HS-27A (cell line): ENCODE measurements at places on chromosomes 1 and 21.

DNA sequence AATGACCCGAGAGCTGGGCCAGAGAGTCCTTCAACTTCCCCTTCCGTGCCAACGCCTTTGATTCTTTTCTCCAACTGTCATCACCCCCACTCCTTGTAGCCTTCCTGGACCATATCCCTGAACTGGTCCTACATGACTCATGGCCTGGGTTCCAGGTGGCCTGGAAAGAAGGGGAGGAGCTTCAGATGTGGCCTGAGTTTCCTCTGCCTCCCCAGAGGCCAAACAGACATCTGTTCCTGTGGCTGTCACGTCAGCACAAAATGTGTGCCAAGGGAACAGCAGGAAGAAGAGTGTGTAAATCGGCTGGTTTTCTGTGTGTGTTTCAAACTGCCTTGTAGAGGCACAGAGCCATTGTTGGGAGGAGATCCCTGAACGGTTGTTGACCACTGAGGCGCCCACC, 24.9 kb upstream of the KIRREL1 start:
- no peak for DNase-seq

DNA sequence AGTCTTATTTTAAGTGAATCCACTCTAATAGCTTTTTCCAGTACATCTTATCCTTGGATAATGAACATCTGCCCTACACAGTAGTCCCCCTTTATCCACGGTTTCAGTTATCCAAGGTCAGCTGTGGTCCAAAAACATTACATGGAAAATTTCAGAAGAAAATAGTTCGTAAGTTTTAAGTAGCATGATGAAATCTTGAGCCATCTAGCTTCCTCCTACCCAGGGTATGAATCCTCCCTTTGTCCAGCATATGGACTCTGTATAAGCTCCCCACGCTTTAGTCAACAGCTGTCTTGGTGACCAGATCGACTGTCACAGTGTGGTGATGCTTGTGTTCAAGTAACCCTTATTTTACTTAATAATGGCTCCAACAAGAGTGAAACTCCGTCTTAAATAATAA, 2.6 kb downstream of the GLRX2 start:
- DNase-seq = no peak

GRCh38 chr1:20184997-20185833, 681 bp upstream of the UBXN10 start:
- DNase-seq = no peak

DNA sequence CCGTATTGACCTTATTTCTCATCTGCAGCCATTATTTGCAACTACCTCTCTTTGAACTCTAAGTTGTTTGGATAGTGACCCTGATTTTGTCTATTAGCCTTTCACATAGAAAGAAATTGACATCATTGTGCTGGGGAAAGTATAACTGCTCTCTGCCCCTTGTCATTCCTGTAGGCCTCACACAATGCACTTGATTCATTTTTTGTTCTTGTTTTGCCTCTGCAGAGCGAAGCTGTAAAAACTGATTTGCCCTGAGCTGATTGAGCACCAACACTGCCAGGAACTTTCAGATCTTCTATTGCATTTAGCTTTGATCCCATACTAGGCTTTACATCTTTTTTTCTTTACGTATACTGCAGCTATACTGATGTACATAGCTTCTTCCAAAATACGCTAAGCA, 167.2 kb upstream of the PTBP2 start:
- no peak for DNase-seq

- no peak for DNase-seq
These were observed 116.2 kb upstream of the KCNK1 start for GRCh38 chr1:233497679-233498078.

GRCh38 chr1:194104247-194104844, 917.9 kb upstream of the B3GALT2 start:
- DNase-seq = no peak

DNA sequence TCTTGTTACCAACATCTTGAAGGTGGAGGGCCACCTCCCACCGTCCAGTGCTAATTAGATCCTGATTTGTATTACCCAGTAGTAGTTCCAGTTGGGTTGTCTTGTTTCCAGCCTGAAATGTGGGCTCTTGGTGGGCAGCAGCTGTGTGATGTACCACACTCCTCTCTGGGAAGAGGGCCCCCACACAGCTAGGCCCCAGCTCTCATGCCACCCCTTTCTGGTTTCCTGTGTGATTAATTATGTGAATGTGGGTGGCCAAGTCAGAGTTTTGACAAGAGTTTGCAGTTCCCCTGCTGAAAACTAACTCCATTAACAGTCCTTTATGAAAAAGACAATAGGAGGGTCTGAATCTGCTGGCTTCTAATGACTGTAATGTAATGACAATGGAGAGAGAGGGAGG, 3.8 kb downstream of the HMGB4 start:
- DNase-seq = no peak

DNA sequence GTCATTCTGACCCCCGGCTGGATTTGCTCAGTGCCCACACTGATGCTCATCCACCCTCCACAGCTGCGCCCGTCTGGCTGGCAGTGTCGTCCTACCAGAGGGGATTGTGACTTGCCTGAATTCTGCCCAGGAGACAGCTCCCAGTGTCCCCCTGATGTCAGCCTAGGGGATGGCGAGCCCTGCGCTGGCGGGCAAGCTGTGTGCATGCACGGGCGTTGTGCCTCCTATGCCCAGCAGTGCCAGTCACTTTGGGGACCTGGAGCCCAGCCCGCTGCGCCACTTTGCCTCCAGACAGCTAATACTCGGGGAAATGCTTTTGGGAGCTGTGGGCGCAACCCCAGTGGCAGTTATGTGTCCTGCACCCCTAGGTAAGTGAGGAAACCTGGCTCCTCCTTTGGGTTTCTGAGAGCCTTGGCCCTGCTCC, 5.7 kb upstream of the EFNA4 start:
- no peak for DNase-seq

DNA sequence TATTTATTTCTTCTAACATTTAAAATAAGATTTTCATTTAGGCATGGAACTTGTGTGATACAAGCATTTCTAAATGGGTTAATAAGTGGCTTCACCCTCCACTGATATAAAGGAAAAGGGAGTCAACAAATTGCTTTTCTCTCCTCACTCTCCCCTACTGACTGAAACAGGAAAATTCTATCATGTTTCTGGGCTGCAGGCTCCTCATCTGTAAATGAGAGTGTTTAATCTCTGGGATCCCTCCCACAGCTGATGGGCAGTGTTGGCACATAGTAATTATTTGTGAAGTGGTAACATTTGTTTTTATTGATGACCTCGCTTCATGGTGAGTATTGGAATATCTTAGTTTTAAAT, 69.8 kb upstream of the WARS2 start:
- no peak for DNase-seq

DNA sequence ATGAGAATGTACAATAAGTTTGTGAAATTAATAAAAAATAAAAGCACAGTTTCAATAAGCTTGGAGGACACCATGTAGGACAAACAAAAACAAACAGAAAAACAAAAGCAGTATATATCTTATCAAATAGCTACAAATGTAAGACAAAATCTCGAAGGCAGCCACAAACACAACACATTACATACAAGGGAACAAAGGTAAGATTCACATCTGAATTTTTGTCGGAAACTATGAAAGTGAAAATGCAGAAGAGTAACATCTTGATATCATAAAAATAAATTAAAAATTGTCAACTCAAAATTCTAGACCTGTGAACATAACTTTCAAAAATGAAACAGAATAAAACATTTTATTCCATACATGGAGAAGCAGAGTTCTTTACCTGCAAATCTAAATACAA, 1049.5 kb upstream of the ADGRL2 start:
- no peak for DNase-seq

GRCh38 chr1:237737448-237737847, 153.3 kb downstream of the ZP4 start:
- no peak for DNase-seq

- DNase-seq = no peak
These were observed 1.2 kb upstream of the VWA1 start for GRCh38 chr1:1434131-1434823.

DNA sequence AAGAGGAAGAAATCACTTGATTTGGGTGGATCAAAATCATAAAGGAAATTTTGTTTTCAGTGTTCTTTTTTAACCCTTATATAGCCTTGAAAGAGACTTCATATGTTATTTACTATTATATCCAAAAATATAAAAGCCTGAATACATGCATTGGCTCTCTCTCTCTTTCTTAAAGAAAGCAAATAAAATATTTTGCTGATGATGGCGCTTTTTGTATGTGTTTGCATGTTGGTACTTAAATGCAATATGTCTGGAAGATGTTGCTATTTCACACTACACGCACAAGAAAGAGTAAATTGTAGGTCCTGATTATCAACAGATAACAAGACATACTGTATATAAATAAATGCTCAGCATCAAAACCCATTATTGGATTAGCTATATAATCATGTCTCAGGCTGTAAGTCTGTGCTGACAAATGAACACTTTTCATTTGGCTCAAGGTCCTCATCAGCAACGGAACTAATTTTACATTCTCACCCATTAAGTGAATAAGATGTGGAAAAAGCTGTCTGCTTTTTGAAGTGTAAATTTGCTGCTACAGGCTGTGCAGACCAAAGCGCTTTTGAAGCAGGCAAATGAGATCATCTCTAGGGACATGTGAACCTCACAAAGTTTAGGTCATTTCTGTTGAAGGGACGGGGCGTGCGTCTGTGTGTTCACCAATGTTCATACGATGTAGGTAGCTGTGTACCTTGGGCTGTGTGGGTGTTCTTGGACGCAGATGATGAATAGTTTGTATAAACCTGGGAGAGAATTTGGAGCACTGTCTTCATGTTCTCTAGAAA, 122.4 kb upstream of the LMO4 start:
- no peak for DNase-seq

DNA sequence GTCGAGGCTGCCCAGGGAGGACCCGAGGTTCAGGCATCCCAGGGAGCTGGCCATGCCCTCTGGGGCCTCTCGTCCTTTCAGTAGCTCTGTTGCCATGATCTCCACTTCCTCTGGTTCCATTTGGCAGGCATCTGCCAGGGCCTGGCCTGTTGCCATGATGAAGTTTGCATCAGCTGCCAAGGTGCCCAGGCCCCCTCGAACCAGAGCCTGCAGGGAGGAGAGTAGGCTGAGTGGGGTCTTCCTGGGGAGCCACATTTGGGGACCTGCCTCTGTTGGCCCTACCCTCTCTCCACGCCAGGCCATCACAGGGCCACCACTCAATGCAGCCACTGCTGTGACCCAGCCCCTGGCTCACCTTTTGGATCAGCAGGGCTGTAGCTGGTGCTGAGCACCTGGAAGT, 16.4 kb upstream of the KIF21B start:
- DNase-seq = no peak

- no peak for DNase-seq
These were observed 12.3 kb downstream of the ATP2B4 start for GRCh38 chr1:203638950-203639349.

DNA sequence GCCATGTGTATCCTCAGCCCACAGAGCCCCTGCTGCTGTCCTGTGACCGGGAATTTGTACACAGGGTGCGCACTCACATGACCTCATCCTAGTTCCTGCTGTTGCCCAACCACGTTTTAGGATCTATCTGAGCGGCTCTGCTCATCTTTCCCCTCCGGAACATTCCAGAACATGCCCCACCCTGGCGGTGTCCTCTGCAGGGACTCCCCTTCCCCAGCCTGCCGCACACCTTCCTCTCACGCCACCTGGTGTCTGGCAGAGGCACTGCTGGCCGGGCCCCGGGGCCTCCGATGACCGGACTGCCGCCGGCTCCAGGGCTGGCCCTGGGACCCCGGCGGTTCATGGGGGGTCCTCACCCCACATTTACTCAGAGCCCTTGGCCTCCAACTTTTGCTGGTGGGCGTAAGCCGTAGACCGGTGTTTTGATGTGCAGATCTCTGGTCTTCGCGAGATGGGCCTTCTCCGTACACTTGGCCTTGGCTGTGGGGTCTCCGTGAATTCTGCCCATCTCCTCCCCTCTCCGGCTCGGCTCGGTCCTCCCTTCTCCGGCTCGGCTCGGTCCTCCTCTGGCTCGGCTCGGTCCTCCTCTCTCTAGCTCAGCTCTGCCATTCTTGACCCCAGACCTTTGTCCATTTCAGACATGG, 29.5 kb downstream of the ARHGEF16 start:
- no peak for DNase-seq

GRCh38 chr1:18970762-18971161, 14.3 kb upstream of the IFFO2 start:
- DNase-seq = no peak

DNA sequence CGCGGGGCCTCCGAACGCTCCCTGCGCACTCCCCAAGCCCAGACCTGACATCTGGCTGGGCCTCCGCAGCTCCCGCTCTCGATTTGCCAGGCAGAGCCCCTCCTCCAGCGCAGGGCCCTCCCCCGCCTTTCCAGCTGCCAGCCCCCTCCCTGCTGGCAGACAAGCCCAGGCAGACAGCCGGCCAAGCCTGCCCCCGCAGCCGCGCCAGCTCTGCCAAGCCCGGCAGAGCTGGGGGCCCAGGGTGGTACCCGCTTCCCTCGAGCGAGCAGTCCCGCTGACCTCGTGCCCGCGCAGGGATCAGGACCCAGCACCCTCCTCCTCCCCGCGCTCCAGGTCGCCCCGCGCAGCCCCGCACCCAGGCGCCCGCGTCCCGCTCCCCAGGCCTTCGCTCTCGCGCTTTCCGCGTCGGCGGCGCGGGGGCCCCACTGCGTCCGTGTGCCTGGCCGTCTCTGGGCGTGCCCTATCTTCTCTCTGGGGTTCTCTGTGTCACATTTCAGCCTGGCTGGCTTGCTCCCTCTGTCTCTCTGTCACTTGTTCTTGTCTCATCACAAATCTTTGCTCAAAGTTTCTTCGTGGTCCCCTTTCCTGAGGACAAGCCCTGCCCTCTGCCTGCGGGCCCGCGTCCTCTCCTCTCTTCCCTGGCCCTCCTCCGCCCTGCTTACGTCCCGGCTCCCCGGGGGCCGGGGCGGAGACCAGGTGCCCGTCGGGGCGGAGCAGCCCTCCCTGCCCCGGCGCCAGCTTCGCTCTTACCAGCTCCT, 580 bp downstream of the INKA2 start:
- DNase-seq = no peak

GRCh38 chr1:246608616-246609376, 42.5 kb downstream of the CNST start:
- peak; percentile 86 for DNase-seq

DNA sequence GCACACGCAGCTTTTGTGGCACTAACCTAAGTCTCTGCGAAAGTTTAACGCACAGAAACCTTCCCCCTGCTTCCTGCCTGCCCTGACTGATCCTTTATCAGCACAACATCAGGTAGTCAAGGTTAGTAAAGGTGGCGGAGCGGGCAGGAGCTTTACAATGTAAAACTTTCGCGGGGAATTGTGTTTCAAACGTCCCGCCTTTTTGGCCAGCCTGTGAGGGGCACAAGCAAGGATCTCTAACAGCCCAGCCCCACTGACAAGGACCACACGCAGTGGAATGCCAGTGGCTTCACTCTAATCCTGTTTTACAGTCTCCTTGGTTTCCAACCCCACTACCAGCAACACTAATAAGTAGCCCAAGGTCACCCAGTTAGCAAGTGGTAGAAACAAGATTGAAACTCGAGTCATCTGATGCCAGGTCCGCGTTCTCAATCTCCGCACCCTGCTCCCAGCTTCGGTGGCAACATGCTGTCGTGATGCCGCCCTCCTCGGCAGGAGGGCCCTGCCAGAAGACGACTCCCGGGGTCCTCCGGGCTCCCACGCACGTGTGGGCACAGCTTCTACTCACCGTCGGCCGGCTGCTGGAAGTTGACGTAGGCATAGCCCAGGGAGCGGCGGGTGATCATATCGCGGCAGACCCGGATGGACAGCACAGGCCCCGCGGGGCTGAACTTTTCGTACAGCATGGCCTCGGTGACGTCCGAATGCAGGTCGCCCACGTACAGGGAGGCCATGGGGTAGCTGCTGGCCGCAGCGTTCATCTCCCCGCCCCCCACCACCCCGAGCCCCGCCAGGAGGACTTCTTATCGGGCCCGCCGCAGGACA, 1.2 kb downstream of the PABPC4 start:
- no peak for DNase-seq

GRCh38 chr1:19432943-19433718, 52.2 kb downstream of the CAPZB start:
- no peak for DNase-seq
